Uterus (tissue), 4 donors: ENCODE measurements at places on chromosomes 11 and 22. TPM values are rescaled to one million over a fixed set of nuclear protein-coding genes. Genes with fewer than 3 reads are reported as not detected.

DNA sequence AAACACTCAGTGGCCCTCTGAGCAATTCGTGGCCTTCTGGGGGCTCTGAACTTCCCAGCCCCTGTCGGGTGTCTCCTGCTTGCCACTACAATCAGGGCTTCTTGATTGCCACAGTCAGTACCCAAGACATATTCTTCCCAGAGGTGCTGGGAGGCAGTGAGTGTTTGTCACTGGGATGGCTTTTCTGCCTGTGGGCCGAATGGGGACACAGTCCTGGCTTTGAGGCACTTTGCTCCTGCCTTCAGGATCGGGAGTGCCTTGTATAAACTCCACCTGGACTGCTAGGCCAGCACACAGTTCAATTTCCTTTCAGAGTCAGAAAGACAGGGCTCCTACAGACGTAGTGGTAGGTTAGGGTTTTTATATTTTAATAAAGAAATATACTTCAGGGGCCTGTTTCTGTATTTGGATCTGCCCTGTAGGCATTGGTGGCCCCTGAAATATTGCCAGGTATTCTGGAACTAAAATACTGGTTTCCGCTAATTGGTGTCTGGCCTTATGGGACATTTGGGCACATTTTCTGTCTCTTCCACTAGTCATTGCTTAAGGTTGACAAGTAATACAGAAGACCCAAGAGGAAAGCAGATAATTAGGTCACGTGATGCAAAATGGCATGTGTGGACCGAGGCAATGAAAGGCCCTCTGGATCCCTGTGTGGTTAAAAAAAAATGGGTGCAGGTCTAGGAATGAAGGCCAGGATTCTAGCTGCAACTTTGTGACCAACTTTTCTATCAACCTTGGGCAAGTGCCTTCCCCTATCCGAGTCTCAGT is 98.4 kb upstream of the NARS2 start:
- DNase-seq = no peak

MED15 gene
- total RNA-seq = 110 TPM

MYEOV gene
- total RNA-seq = 1.4 TPM

DNA sequence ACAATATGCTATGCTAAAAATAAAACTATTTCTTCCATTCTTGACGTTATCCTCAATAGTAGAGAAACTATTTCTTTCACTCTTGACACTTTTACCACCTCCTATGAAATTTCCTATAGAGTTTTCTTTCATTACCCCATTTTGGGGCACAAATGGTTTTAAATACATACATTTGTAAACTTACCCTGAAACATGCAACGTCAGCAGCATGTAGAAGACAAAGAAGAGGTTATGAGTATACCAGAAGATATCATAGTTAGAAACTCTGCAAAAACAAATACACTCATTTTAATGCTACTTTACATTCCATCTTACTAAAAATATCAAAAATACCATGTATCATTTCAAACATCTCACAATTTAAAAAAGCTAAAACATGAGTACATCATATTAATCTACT is 69.5 kb downstream of the NOX4 start:
- no peak for DNase-seq

DNA sequence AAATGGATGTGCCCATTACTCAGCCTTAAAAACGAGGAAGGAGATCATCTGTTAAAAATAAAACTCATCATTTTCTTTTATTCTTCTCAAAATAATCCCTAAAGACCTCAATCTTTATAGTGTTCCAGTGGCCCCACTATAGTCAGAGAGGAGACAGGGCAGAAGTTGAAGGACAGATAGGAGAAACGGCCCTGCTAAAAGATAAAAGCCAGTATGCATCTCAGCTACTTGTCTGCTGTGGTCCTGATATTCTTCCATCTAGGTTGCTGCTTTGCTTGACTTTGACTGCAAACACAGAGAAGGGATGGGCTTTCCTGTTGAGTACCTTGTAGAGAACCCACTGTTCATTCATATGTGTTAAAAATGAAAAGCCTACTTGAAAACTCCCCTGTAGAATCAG is 31.4 kb downstream of the NF2 start:
- no peak for DNase-seq

- peak; percentile 47 for DNase-seq
Observed at GRCh38 chr22:41576877-41577276, 12.8 kb downstream of the PMM1 start.

DNA sequence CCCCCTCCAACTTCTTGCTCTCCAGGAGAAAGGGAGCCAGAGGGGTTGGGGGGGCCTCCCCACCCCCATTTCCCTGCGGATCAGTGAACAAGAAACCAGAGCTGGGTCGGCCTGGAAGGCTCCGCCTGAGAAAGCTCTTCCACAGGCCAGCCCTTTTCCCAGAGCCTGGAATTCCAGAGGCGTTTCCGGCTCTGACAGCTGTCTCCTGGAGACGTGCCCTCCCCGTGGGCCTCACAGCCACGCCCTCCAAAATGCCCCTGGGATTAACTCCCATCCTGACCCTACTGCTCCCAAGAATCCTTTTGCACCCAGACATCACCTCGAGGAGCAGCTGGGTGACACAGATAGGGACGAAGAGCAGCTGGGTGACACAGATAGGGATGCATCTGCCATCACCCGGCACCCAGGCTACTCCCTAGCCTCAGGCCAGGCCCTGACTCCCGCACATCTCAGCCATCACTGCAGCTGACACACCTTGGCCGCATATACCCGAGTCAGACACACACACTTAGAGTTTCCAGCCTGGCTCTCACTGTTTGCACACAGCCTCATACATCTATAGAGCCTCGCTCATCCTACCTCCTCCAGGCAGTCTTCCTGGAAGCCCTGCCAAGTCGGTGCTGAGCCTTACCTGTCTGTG is 7.6 kb upstream of the CDC42EP1 start:
- no peak for DNase-seq

DNA sequence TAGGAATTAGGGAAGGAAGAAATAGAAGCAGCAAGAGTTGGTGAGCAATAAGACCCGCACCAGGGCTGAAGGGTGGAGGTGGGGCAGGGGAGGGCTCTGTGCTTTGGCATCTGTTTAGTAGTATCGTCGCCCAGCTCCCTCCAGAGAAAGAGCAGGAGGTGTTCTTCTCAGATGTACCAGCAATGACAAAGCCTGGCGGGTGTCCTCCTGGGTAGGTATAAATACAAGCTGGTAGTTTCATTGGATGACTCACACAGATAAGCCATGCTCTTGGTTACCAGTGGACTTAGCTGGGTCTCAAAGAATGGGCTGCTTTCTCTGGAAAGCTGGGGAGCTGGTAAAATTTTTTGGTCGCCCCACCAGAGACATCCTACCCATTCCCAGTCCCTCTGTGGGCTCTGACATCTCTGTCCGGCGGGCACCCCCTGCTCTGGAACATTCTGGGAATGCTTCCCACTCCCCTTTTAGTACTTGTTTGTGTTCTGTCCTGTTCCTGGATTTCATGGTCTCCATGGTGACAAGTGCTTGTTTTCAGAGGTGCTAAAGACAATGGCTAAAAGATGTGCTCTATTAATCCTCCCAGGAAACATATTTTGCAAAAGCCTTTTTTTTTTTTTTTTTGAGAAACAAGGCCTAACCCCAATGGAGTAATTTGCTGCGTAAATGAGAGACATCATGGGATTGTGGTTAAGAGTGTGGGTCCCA is 15.4 kb upstream of the TUBA8 start:
- DNase-seq = no peak

OR4A16 gene
- total RNA-seq = not detected

BIRC3 gene
- 102 TPM for total RNA-seq

SLC5A1 gene
- total RNA-seq = not detected

TRPM5 gene
- total RNA-seq = not detected

DNA sequence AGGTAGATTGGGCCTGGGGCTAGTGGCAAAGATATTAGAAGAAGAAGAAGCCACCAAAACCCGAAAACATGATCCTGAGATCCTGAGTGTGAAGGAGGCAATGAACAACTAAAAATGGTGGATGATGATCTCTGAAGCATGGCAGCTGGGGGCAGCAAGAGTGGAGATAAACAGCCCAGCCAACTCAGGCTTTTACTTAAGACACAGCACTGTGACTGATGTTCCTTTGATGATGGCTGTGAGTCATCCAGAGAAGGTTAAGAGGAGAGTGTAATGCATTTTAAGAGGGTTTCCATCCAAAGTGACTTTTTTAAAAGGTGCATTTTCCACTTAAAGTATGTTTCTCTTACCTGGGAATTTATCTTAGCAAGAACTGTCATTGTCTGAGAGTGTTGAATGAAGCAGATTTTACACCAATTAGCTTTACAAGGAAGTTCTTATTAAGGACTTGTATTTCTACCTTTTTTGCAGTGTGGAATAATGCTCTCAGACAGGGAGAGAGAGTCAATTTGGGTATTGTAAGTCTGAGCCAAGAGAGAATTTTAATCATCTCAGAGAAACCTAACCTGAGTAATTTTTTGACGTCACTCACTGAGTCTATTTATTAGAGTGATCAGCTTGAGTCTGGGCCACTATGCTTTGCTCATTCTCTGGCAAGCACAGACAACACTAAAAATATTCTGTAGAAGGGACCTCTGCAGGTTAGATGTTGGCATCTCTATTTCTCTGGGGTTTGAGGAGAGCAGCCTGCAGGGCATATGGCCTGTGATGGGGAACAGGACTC is 14.1 kb upstream of the CALCB start:
- DNase-seq = no peak

GRCh38 chr11:86681483-86681756 is 9.0 kb upstream of the ME3 start:
- DNase-seq = no peak

DNA sequence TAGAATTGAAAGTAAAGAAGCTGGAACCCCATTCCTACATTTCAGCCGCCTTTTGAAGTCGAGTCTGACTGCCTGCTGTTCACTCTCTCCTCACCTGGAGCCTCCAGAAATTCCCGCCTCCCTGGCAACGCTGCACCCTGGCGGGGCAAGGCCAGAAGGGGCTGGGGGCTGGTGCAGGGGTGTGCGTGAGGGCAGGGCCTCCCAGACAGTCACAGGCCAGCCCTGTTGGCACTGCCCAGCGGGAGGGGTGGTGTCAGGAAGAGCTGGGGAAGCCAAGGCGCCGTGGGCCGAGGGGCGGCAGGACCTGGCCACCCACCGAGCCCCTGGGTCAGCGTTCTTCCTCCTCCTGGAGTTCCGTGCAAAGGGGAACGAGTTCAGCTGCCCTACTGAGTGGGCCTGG is 123.2 kb downstream of the KCNQ1OT1 start:
- peak; percentile 5 for DNase-seq

- DNase-seq = peak; percentile 80
Observed at GRCh38 chr11:88016392-88017170, 158.7 kb downstream of the RAB38 start.

- DNase-seq = peak; percentile 66
Observed at GRCh38 chr22:20509344-20510047, 2.1 kb downstream of the MED15 start.

- peak; percentile 37 for DNase-seq
Observed at GRCh38 chr22:29716814-29717545, 2.8 kb upstream of the CABP7 start.

DNA sequence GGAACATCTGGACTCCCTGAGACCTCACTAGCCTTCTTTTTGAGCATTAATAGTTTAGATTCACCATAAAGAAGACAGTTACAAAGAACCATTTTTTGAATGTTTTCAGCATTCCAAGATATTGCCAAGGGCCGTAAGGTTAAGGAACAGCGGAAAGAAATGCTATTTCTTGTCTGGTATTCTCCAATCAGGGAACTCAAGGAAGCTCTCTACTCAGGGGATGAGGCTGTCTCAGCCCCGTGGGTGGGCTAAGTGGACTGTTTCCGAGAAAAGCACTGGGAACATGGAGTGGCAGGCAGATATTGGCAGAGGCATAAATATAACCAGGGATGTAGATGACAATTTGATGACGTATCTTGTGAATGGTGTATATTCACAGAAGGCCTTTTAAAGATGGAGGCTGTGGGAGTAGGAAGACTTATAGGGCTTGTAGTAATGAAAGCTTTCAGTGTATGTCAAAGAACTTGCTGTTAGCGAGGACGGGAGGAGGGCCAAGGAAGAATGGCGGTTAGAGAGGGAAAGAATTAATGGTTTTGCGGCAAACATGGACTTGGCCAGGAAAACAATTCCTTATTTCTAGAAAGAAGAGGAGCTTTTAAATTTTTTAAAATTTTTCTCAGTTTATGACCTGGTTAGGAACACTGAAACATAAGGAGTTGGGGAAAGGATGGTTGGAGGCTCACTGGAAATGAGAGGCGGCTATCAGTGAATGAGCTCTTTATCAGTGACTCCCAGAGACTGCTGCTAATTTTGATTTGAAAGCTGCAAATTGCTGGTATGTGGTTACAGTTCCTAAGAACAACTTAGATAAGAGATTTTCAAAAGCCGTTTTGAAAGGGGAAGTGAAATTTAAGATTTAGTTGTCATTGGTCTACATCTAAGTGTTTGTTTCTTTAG is 64.6 kb downstream of the ST3GAL4 start:
- no peak for DNase-seq

- DNase-seq = no peak
Observed at GRCh38 chr22:50119768-50120251, 30.0 kb downstream of the MOV10L1 start.

ARRB1 gene
- total RNA-seq = 23.1 TPM

DNA sequence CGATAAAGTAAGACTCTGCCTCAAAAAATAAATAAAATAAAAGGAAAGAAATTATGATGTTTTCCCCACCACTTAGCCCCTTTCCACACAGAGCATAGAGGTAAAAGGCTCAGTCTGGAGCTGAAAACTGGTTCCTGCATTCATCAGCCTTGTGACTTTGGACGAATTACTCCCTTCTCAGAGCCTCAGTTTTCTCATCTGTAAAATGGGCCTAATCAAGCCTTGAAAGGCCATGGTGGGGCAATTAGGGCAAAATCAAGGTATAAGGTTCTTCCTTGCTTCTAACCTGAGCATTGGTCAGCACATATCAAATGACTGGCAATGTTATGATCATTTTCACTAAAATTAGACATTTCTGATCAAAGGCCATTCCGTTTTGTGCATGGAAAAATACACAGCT is 417.7 kb downstream of the MN1 start:
- DNase-seq = no peak

- DNase-seq = peak; percentile 75
Observed at GRCh38 chr11:123630126-123630608, 24.3 kb downstream of the SCN3B start.

DNA sequence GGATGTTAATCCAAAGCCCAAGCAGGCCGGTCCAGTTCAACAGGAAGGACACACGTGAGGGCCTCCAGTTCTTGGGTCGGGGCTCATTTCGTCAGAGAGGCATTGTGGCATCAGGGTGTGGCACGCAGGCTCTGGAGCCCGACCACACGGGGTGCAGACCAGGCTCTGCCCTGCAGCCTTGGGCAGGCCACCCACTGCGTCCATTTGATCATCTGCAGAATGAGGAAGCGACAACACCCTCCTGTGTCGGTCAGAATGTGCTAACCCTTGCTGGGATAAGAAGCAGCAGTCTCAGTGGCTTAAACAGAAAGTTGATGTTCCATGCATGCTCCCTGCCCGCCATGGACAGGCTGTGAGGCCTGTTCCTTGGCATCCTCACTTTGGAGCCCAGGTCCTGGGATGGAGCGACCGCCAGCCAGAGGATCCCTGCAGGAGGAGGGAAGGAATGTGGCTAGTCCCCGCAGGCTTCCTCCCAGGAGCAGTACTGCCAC is 10.8 kb downstream of the RIBC2 start:
- DNase-seq = no peak
